ENCODE measurements at places on chromosomes 6 and 20.

- no peak for DNase-seq
Observed at GRCh38 chr20:37807471-37808232, 95.3 kb upstream of the VSTM2L start.

DNA sequence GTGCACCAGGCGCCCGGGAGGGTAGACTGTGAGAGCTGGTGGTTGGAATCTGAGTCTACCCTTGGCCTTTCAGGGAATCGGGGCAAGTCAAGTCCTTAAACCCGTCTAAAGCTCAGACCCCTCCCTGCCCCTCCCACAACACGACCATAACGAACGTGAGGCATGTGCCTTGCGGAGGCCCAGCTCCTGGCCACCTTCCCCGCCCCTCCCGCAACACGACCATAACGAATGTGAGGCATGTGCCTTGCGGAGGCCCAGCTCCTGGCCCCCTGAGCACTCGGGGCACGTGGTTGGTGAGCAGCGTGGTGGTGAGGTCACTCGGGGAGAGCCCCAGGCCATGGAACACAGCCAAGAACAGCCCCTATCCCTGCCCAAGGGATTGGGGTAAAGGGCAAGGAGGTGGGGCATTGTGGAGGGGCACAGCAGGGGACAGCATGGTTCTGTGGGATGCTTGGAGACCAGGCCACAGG is 132.2 kb downstream of the TAF4 start:
- DNase-seq: no peak

DNA sequence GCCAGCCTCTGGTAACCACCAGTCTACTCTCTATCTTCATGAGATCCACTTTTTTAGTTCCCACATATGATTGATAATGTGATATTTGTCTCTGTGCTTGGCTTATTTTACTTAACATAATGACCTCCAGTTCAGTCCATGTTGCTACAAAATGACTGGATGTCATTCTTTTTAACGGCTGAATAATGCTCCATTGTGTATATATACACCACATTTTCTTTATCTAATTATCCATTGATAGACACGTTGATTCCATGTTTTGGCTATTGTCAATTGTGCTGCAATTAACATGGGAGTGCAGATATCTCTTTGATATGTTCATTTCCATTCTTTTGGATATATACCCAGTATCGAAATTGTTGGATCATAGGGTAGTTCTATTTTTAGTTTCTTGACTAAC is 89.3 kb downstream of the ATRN start:
- no peak for DNase-seq

DNA sequence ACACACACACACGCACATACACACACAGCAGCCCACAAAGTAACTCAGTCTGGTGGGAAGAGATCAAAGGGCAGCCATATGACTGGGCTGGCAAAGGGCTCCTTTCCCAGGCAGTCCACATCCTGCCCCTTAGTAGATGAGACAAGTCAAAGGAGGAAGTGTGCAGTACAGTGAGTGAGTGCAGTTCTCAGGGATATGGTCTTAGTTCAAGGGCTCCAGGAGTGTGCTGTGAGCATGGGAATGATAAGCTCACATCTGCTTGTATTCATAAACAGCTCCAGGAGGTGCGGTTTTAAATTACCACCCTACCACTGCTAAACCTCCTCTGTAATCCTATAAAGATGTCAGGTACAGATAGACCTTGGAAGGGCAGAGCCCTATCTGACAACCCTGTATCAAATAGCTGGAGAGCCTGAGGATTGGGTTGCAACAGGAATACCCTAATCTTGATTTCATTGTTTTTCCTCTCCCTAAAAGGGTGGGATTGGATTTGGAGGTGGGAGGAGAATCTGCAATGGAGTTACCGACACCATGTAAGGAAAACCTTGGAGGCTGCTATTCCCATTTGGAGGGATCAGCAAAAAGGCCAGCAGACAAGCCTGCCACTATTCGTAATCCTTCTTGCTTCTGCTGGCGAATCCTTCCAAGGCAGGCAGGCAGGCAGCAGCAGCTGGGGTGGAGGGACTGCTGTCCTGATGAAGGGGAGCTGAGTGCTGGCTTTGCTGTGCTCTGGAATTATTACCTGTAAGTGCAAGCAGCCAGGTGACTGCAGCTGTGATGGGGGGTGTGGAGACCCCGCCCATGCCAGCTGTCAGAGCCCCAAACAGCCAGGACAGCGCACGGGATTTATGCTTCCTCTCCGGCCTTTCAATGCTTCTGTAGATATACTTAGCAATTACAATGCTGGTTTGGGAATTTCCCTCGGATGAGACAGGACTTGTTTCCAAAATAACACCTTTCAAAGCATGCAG is 342.7 kb downstream of the PRL start:
- DNase-seq: no peak

GRCh38 chr6:34745277-34746103 is 11.8 kb upstream of the SNRPC start:
- DNase-seq: no peak

- DNase-seq: no peak
Observed at GRCh38 chr6:98984121-98984520, 36.4 kb upstream of the FBXL4 start.

- no peak for DNase-seq
Observed at GRCh38 chr6:3455147-3455568, 1.7 kb downstream of the SLC22A23 start.
